ENCODE measurements at places on chromosomes 1 and 21.

- no peak overlapping the region for H3K27ac ChIP-seq
- DNase-seq, result no peak
- no peaks in the 10 kb centered on the region for H3K36me3 ChIP-seq
- H3K4me1 ChIP-seq, result no peaks in the 10 kb centered on the region
- no peaks in the 10 kb centered on the region for H3K27me3 ChIP-seq
- H3K4me3 ChIP-seq, result no peak overlapping the region
Observed at GRCh38 chr1:83799594-83799993, 199.3 kb downstream of the TTLL7 start.

DNA sequence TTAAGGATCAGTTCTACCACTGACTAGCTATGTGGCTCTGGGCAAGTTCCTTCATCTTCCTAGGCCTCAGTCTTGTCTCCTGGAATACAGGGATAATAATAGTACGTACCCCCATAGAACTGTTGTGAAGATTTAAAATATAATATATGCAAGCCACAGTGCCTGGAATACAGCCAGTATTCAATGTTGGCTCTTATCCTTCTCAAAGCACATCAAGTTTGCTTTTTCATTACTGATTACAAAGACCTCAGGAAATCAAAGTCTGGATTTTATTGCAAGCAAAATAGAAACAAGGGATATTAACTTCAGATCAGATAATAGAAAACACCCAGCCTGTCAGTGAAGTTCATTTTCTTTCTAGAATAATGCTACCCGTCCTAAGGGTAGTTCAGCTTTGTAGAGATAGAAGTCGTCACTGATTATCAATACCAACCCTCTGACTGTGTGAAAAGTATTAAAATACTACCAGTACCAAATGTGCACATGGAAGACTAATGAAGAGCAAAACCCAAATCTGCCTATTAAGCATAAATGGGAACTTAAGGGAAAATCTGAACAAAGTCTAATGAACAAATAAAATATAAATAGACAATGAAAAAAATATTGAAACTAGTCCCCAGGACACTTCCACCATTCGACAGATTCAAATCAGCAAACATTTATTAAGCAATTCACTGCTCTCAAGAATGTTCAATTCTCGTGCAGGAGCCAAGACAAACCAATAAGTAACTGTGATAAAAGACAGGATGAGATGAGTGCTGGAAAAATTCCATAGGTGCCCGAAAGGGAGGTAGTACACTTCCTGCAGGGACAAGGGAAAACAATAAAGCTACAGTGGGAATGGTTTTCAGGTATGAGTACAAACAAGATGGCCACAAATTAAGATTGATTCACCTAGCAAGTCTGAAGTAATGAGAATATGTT, 206.2 kb downstream of the SMYD3 start:
- H3K27ac ChIP-seq, result no peak overlapping the region
- no peaks in the 10 kb centered on the region for H3K27me3 ChIP-seq
- H3K36me3 ChIP-seq, result no peaks in the 10 kb centered on the region
- DNase-seq, result no peak
- H3K4me3 ChIP-seq, result no peak overlapping the region

DNA sequence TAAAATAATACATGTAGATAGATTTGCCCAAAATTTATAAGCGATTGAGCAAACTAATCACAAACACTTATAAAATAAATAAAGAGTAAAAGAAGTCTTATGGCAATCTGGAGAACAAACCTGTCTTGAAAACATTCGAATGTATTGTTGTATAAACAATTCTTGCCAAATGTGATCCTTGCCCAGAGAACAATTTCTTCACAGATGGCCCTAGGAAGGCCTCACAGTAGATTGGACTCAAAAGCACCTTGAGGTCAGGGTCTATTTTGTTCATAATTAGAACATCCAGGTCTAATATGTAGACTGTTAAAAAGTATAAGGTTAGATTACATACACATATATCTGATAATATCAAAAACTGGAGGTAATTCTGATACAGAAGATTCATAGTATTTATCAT, 202.4 kb downstream of the KCNT2 start:
- H3K27me3 ChIP-seq, result no peaks in the 10 kb centered on the region
- H3K36me3 ChIP-seq, result no peaks in the 10 kb centered on the region
- no peak for DNase-seq
- no peak overlapping the region for H3K4me3 ChIP-seq
- H3K27ac ChIP-seq, result no peak overlapping the region
- no peaks in the 10 kb centered on the region for H3K4me1 ChIP-seq

DNA sequence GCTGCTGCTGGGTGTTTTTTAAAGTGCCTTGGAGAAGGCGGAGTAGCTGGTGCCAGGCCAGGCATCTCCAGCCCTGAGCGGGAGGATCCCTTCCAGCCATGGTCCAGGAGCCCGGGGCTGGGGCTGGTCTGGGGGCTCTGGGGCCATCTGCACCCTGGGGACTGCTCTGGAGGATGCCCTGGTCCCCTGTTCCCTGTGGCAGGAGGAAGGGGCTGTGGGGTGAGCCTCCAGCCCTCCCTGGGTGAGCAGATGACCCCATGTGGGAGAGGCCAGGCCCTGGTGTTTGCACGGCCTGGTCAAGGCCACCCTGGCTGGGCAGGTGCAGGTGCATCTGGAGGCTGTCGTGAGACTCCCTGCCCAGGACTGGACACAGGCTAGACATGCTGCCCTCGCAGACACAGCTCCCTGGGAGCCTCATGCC, 56.7 kb downstream of the SLX9 start:
- H3K4me3 ChIP-seq, result no peak overlapping the region
- H3K27me3 ChIP-seq, result no peaks in the 10 kb centered on the region
- no peaks in the 10 kb centered on the region for H3K36me3 ChIP-seq
- no peak overlapping the region for H3K27ac ChIP-seq
- peaks cover 18% of the 10 kb centered on the region for H3K4me1 ChIP-seq

DNA sequence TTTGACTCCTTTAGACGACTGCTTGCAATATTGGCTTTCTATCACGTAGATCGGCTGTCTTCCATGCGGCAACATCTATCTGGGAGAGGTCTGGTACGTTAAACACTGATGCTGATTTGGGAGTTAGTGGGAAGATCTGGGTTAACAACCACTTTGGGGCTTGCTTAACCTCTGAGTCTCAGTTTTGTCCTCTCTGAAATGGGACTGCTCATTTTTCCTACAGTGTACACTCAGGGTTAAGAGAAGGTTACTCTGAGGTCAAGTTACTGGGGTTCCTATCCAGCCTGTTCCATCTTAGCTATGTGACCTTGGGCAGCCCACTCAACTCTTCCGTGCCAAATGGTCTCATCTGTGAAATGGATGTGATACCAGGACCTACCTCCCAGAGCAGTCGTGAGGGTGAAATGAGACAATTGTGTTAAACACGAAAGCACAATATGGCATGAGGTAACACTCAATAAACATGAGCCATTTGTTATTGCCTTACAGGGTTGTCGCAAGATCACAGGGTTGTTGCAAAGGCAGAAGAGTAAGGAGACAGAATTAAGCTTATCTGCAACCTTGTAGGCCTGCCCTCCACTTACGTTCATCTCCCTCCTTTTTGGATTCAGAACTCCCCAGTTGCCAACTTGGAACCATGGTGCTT, 5.6 kb downstream of the ABCA4 start:
- no peaks in the 10 kb centered on the region for H3K27me3 ChIP-seq
- no peak for DNase-seq
- no peaks in the 10 kb centered on the region for H3K4me1 ChIP-seq
- H3K27ac ChIP-seq, result no peak overlapping the region
- H3K4me3 ChIP-seq, result no peak overlapping the region

DNA sequence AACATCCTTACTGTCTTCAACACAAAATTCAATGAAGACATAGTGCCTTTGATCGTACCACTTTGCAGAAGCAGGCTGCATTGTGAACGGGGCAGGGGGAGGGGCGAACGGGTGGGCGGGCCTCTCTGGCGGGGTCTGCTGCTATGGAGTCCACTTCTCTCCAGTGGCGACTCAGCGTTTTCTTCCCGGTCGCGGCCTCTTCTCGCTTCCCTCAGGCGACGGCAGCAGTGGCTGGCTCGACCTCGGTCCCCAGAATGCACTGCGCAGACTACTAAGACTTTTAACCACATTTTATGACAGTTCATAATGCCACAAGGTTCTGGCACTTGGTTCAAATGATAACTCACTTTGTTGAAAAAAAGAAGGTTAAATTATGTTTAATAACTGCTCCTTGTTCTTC, 21.2 kb downstream of the GBP2 start:
- peaks cover 51% of the 10 kb centered on the region for H3K36me3 ChIP-seq
- H3K4me3 ChIP-seq, result no peak overlapping the region
- no peaks in the 10 kb centered on the region for H3K27me3 ChIP-seq
- H3K4me1 ChIP-seq, result no peaks in the 10 kb centered on the region
- no peak for DNase-seq
- H3K27ac ChIP-seq, result no peak overlapping the region

DNA sequence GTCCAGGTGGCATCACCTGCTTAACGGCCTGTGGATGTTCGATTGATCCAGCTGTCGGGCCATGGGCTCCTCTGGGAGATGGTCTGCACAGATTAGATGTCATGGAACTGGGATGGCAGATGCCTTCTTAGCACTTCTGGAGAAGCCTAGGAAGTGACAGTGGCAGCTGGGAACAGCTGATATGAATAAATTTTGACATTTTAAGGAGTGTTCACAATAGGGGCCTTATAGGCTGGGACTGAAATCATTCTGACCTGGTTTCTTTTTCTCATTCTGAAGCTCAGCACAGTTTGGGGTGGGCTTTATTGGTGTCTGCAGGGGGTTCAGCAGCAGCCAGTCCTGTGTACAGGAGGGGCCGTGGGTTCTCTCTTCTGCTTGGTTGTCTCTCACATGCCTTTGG, 175.3 kb downstream of the CACNA1E start:
- no peak overlapping the region for H3K27ac ChIP-seq
- no peaks in the 10 kb centered on the region for H3K36me3 ChIP-seq
- no peaks in the 10 kb centered on the region for H3K4me1 ChIP-seq
- no peaks in the 10 kb centered on the region for H3K27me3 ChIP-seq
- no peak overlapping the region for H3K4me3 ChIP-seq

GRCh38 chr1:84780000-84780716, 89.9 kb upstream of the SSX2IP start:
- no peaks in the 10 kb centered on the region for H3K4me1 ChIP-seq
- no peak overlapping the region for H3K4me3 ChIP-seq
- no peaks in the 10 kb centered on the region for H3K36me3 ChIP-seq
- H3K27me3 ChIP-seq, result no peaks in the 10 kb centered on the region

GRCh38 chr1:32639489-32640075, 10.8 kb downstream of the ZBTB8OS start:
- H3K4me1 ChIP-seq, result no peaks in the 10 kb centered on the region
- no peaks in the 10 kb centered on the region for H3K36me3 ChIP-seq
- H3K4me3 ChIP-seq, result no peak overlapping the region
- DNase-seq, result no peak
- H3K27me3 ChIP-seq, result no peaks in the 10 kb centered on the region

DNA sequence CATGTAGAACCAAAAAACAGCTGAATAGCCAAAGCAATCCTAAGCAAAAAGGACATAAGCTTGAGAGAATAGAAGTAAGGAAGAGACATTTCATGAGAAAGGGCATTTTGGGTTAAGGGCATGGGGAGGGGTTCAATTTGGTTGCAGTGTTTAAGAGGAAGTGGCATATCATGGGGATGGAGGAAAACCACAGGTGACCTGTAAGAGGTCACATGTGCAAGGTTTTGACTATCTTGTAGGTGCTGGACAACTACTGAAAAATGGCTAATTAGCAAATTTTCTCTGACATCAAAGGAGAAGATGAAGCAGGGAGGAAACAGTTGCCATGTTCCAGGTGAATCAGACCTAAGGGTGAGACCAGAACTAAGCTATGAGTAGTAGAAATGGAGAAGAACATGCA, 31.3 kb upstream of the ROR1 start:
- no peaks in the 10 kb centered on the region for H3K4me1 ChIP-seq
- no peak overlapping the region for H3K4me3 ChIP-seq
- DNase-seq, result no peak
- no peak overlapping the region for H3K27ac ChIP-seq
- no peaks in the 10 kb centered on the region for H3K36me3 ChIP-seq
- H3K27me3 ChIP-seq, result no peaks in the 10 kb centered on the region

DNA sequence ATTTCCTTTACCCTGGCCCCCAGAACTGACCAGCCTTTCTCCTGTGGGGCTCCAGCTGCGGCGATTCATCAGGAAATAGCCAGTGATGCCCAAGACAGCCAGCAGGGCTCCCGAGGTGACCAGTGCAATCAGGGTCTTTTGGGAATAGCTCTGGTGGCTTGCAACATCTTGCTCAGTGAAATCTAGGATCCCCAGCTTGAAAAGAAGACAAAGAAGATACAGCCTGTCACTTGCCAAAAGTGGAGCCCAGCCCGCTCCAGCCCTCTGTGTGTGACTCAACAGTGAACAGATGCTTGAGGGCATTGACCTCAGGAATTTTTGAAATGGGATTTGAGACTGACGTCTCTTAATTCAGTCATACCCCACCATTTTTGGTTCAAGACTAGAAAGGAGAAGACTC, 22.3 kb downstream of the CD34 start:
- no peaks in the 10 kb centered on the region for H3K36me3 ChIP-seq
- peaks cover 35% of the 10 kb centered on the region for H3K4me1 ChIP-seq
- no peak overlapping the region for H3K4me3 ChIP-seq
- peak overlapping the region; percentile 52 for H3K27ac ChIP-seq

- no peak overlapping the region for H3K27ac ChIP-seq
- no peaks in the 10 kb centered on the region for H3K27me3 ChIP-seq
- H3K4me1 ChIP-seq, result no peaks in the 10 kb centered on the region
Observed at GRCh38 chr1:177558372-177558771, 387.6 kb downstream of the BRINP2 start.

DNA sequence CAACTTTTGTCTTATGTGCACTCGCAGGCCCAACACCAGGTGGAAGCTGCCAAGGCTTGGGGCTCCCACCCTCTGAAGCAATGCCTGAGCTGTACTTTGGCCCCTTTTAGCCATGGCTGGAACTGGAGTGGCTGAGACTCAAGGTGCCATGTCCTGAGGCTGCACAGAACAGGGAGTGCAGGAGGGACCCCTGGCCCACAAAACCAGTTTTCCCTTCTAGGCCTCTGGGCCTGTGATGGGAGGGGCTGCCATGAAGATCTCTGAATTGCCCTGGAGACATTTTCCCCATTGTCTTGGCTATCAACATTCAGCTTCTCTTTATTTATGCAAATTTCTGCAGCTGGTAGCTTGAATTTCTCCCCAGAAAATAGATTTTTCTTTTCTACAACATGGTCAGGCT, 57.6 kb downstream of the ROR1 start:
- H3K36me3 ChIP-seq, result no peaks in the 10 kb centered on the region
- no peak overlapping the region for H3K4me3 ChIP-seq
- no peaks in the 10 kb centered on the region for H3K27me3 ChIP-seq
- no peaks in the 10 kb centered on the region for H3K4me1 ChIP-seq
- H3K27ac ChIP-seq, result no peak overlapping the region

DNA sequence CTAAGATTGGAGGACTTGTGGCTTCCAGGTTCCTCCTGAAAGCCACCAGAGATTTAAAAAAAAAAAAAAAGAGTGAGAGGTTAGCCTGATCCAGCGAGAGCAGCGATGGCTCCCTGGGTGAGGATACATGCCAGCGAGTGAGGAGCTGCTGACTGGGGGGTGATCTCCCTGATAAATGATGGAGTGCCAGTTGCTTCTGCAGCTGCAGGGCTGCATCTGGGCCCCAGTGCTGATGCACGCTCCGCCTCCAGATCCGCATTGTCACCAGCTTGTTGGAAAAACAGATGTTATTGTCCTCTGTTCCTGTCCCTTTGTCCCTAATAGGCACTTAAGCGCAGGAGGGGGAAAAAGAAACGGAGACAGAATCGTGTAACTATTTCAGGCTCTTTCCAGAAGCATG, 28.6 kb downstream of the UBIAD1 start:
- no peak overlapping the region for H3K4me3 ChIP-seq
- H3K27ac ChIP-seq, result no peak overlapping the region
- H3K27me3 ChIP-seq, result no peaks in the 10 kb centered on the region

GRCh38 chr1:107821340-107821739, 143.6 kb downstream of the VAV3 start:
- no peaks in the 10 kb centered on the region for H3K27me3 ChIP-seq
- H3K36me3 ChIP-seq, result no peaks in the 10 kb centered on the region
- H3K4me3 ChIP-seq, result no peak overlapping the region
- H3K4me1 ChIP-seq, result no peaks in the 10 kb centered on the region

Measured in Peyer's patch (tissue), 4 donors.